ENCODE measurements at places on chromosomes 2 and 18.

DNA sequence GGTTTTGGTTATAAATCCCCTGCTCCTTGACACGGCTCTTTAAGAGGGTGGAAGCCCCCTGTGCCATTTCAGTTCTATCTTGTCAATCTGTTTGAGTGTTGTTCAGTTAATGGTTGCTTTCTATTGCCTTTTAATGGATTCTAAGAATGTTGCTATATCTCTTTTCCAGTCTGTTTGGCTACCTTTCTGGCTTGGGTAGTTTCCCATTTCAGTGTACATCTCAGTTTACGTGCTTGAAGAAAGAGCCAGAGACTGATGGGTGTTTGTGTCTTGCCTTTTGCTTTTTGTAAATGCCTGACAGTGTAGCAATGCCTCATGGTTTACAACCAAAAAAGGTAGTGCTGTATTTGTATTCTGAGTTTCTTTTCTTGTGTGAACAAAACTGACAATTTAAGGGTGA, 45.3 kb downstream of the SPATS2L start:
- DNase-seq = no peak

DNA sequence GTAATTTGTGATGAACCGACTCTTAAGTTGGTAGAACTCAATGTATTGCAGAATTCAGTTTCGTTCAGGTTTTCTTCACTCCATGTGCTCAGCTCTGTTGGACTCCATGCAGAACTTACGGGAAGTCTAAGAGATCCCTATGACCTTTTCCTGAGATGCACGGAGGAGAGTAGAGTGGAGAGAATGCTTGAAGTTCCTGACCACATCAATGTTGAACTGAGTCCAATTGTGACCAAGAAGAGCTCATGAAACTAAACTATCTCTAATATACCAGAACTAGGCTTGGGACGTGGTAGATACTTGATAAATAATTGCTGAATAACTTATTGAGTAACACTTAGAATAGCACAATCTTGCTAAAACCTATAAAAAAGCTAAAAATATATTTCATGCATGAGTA, 47.2 kb downstream of the TMEM178A start:
- no peak for DNase-seq

GRCh38 chr18:58135183-58135641, 91.2 kb downstream of the NEDD4L start:
- DNase-seq = no peak

DNA sequence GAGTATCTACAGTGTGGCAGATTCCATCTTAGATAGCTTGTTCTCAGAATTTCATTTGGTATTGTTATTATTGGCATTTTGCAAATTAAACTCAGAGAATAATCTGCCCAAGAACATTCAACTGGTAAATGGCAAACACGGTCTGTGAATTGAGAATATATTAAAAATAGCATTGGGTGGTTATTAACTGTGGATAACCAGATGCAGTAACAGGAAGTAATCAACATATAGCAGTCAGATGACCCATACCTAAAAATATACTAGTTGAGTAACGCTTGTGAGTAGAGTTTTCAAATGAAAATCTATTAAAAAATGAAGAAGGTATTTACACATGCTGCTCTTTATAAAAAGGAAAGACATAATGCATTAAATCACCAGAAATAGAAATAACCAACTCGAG, 129.5 kb downstream of the ZNF804A start:
- DNase-seq = no peak

GRCh38 chr2:147374423-147374811, 470.4 kb upstream of the ACVR2A start:
- DNase-seq = no peak

DNA sequence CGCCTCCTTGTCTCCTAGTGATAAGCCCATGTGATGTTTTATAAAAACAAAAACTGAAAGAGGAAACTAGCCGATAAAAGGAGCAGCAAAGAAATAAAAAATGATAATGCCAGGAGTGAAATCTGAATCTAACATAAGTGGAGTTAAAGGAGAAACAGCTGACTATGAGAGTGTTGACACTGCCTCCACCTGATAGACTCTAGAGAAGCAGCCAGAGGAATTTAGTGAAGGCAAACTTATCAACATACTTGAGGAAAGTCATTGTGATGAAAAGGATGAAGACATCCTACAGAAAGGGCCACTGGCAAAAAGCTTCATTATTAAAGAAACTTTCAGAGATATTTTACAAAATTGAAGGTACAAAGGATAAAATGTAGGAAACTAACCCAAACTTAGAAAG, 1.9 kb downstream of the M1AP start:
- DNase-seq = no peak

GRCh38 chr2:217685255-217685605, 317.6 kb downstream of the TNS1 start:
- no peak for DNase-seq

Data from activated T-cell treated with anti-CD3 and anti-CD28 coated beads for 48 hours (primary cell).